ENCODE measurements at places on chromosomes 12 and 14. TPM values are rescaled to one million over a fixed set of nuclear protein-coding genes. Genes with fewer than 3 reads are reported as not detected.

GRCh38 chr14:92906420-92906819 lies 16.5 kb upstream of the CHGA start:
- DNase-seq: no peak

- DNase-seq: no peak
Observed at GRCh38 chr14:94451091-94451771, 1.4 kb downstream of the SERPINA11 start.

- DNase-seq: no peak
Observed at GRCh38 chr12:92432724-92433441, 269.9 kb upstream of the PLEKHG7 start.

Gene HOXC12
- 11.0 TPM for total RNA-seq

DNA sequence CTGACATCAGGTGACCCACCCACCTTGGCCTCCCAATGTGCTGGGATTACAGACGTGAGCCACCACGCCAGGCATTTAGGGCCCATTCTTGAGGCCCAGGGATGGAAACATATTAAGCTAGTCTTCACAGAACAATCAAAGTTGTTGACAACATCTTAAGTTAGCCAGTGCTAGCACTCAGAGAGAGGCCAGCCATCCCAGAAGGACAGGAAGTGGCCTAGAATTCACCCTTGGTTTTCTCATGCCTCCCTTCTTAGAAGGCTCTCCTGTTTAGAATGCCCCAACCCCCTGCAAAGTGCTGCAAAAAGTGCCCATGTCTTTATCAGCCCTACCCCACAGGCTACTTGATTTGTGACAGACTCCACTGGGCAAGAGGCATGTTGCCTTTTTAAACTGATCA lies 12.1 kb upstream of the OR6J1 start:
- DNase-seq: no peak

GRCh38 chr12:75786070-75786469 lies 245.5 kb downstream of the PHLDA1 start:
- no peak for DNase-seq

Gene GDF3
- total RNA-seq: not detected
